Stimulated activated CD4-positive, alpha-beta T cell treated with anti-CD3 and anti-CD28 coated beads, Interleukin-12 subunit alpha, Interleukin-12 subunit beta, amount 100 ng/mL, for 24 hours (primary cell): ENCODE measurements at places on chromosomes 7 and 10.

GRCh38 chr10:44030132-44030531, 354.8 kb downstream of the CXCL12 start:
- DNase-seq = no peak

GRCh38 chr7:102992938-102993717, 80.3 kb downstream of the LRRC17 start:
- DNase-seq = no peak

DNA sequence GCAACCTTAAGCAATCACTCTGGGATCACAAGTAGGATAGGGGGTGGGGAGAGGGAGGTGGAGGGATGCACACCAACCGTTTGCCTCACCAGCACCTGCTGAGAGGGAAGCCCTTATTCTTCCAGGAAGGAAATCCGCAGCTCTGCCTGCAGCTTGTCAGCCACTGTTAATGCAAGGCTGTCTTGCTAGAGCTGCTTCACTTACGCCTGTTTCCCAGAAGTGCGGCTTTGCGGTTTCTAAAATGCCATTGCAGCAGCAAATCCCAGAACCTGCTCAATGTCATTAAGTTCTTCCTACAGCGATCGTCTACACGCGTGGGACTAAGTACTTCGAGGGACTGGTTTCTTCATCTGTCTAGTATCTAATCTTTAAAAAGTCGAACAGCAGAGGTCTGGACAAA, 191.1 kb downstream of the ZMYND11 start:
- DNase-seq = no peak

DNA sequence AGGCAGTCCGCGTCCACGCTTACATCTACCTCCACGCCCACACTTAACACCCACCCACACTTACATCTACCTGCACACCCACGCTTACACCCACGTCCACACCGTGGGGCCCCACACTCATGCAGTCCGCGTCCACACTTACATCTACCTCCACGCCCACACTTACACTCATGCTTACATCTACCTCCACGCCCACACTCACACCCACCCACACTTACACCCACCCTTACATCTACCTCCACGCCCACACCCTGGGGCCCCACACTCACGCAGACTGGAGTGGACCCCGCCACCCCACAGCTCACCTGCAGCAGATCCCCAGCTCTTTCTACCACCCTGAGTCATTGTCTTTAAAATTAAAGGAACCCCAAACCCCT, 32.4 kb upstream of the PWWP2B start:
- no peak for DNase-seq

- DNase-seq = no peak
Measured at GRCh38 chr7:140033036-140033435, 29.7 kb downstream of the PARP12 start.

- no peak for DNase-seq
Measured at GRCh38 chr10:19468413-19468812, 347.8 kb upstream of the PLXDC2 start.

DNA sequence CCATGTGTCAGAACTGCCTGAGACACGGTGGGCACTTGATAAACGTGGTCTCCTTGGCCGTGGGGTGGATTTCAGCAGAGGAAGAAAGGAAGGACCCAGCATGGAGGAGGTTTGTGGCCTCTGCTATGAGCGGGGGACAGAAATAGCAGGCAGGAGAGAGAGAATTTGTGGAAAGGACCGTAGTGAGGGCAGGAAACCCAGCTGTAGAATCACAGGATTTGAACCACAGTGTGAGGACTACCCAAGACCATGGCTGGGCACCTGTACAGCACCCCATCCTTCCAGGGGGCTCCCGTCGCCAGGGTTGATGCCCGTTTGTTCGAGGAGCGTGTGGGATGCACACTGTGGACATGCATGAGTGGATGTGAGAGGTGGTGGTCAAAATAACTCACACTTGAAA, 183.4 kb downstream of the PTPN20 start:
- DNase-seq = no peak

- no peak for DNase-seq
Measured at GRCh38 chr7:10685040-10685439, 288.6 kb upstream of the PHF14 start.

DNA sequence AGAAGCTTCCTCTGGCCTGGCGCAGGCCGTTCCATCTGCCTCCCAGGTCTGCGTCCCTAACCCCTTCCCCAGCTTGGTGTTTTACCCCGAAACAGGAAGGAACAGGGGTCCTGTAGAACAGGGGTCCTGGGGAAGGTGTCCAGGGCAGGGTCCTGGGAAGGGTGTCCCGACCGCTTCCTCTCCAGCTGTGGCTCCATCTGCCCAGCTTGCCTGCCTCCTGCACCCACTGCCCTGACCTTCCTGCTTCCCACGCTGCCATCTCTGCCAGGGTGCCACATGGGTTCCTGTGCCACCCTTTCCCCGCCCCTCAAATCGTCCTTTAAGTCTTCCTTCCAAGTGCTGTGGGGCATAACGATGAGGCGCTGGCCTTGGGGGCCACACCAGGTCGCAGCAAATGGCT, 32.4 kb downstream of the WDR86 start:
- DNase-seq = no peak

DNA sequence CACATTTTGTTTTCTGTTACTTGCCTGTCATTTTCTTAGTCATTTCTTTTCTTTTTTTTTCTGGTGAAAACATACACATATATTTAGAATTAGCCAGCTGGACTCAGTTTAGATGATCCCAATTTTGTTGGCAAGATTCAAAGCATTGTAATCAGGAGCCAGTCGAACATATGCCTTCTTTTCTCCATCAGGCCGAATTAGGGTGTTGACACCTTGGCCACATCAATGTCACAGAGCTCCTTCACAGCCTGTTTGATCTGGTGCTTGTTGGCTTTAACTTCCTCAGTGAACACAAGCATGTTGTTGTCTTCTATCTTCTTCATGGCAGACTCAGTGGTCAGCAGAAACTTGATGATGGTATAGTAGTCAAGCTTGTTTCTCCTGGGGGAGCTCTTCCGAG, 32.6 kb downstream of the PHF14 start:
- no peak for DNase-seq

- no peak for DNase-seq
Measured at GRCh38 chr10:74923556-74923955, 97.2 kb downstream of the KAT6B start.

GRCh38 chr10:20698837-20699236, 198.3 kb downstream of the NEBL start:
- no peak for DNase-seq

DNA sequence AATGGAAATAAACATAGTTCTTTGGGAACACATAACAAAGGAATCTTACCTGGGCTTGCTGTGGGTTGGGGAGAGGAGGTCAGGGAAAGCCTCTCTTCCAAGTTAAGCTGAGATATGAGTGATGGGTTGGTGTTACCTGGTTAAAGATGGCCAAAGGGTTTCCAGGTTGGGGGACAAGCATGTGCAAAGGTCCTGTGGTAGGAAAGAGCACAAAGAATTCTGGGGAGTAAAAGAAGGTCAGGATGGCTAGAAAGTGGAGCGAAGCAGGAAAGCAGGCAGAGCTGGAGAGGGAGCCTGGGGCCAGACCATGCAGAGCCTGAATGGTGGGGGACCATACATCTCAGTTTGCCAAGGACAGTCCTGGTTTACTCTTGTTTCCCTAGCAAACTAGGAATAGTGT, 133.2 kb downstream of the CFAP58 start:
- no peak for DNase-seq

- no peak for DNase-seq
Measured at GRCh38 chr10:98925651-98926050, 310.0 kb downstream of the HPSE2 start.

- DNase-seq = no peak
Measured at GRCh38 chr10:11326913-11327616, 284.4 kb downstream of the USP6NL start.

GRCh38 chr7:134532954-134533218, 5.5 kb downstream of the AKR1B10 start:
- DNase-seq = no peak

DNA sequence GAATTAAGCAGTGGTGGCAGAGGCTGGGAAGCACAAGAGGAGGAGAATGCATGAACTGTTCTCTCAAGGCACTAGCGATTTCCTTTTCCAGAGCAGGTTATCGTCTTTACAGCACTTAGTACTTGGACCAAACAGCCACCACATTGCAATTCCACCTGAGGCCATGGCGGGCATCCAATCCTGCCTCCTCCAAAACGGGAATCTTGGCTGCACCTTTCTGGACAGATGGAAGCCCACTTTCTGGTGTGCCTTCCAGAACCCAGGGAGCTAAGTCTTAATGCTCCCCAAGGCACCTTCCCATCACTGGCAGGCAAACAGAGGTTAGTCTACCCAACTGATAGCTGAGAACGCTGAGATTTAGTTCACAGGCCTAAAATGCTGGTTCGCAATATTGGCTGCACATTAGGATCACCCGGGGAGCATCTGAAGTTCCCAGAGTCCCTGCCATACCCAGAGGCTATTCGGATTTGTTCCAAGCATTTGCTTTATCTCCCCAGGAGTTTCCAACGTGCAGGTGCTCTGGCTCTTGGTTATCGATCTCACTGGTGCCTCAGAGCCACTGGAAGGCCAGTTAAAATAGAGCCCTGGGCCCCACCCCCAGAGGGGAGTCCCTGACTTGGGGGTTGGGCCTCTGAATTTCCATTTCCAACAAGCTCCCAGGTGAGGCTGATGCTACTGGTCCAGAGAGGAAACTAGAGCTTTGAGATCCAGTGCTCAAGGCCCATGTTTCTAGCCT, 62.2 kb downstream of the KCNMA1 start:
- DNase-seq = no peak

- no peak for DNase-seq
Measured at GRCh38 chr10:128480601-128481000, 354.4 kb upstream of the MKI67 start.

GRCh38 chr7:6032167-6032566, 991 bp downstream of the ANKRD61 start:
- no peak for DNase-seq

- no peak for DNase-seq
Measured at GRCh38 chr7:44658979-44659378, 52.6 kb downstream of the OGDH start.

GRCh38 chr10:2700626-2701305, 366.6 kb upstream of the PFKP start:
- no peak for DNase-seq

DNA sequence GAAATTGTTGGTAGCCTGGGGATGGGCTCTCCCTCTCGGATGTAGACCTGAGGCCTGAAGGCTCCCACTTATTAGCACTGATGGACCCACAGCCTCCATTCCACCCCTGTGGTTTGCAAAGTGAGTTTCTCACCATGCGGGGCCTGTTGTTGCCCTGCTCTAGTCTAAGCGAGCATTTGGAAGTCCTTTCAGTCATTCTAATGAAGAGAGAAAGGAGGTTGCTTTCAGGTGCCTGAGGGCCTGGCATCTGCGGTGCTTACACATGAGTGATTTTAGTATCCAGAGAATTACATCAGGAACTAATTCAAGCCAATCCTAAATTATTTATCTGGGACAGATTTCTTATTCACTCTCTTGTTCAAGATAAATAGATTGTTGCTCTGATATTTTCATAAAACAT, 61.6 kb downstream of the NAMPT start:
- no peak for DNase-seq

- DNase-seq = no peak
Measured at GRCh38 chr7:137166363-137166762, 177.2 kb downstream of the PTN start.

- no peak for DNase-seq
Measured at GRCh38 chr7:34807548-34808340, 149.7 kb downstream of the NPSR1 start.

DNA sequence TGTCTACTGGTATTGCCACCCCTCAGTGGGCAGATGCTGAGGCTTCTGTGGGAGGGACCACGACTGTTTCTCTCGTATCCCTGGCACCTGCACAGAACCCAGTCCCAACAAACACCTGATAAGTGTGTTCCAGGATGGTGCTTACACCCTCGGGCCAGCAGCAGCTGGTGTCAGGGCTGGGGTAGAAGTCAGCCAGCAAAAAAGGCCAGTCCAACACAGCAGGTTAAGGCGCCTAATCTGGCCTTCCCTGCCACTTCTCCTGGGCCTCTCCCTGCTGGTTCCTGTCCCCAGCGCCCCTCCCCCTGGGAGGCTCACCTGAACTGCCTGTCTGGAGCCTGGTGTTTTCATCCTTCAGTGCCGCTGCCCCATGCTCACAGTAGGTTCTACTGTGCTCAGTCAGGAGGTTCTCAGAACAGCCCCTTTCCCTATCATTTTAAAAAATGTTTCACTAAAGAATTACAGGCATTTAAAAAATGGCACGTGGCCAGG, 20.0 kb downstream of the PODXL start:
- no peak for DNase-seq

GRCh38 chr7:14821757-14822480, 80.6 kb downstream of the DGKB start:
- DNase-seq = no peak

DNA sequence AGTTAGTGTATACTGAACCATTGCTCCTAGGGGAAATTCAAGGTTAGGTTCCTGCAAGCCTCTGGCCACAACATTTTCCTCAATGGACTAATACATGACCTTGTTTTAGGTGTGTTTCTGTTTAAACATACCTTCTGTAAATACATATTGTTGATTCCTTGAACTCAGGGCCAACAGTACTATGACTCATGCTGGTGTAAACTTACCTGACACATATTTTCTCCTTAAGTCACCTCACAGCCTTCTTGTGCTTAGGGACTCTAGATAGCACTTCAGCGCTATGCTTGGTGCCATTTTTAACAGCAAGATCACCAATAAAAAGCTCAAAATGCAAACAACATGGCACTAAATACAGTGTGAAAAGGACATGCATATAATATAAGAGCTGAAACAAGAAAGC, 176.4 kb downstream of the TAX1BP1 start:
- DNase-seq = no peak

DNA sequence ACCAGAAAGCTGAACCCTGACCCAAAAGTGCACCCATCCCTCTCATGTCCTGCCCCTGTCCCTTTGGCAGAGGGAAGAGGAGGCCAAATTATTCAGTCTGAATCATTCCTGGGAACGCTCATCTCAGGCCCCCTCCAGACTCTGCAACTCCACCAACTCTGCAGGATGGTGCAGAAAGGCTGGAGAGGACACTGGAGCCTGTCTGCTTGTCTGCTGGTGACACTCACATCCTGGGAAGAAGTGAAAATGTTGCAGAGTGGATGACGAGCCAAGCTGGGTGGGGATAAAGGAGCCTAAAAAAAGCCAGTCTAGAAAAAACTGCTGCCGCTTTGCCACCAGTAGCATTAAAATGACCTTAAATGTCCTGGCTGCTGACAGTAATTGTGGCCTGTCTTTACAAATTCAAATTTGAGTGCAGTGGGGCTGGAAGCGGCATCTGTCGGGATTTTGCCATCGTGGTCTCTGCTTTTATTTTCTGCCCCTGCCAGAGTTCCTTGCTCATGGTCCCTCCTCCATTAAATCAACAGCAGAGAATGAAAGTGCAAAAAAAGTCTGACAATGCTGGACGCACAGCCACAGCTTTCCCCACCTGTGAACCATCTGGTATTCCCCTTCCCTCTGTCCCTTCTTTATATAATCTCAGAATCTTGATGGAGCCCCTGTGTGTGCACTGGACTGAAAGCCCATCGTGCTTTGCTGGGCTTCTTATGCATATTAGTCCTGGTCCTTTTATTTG, 63.9 kb downstream of the STK17A start:
- no peak for DNase-seq

- DNase-seq = no peak
Measured at GRCh38 chr10:47034441-47035051, 123.3 kb downstream of the PTPN20 start.
